ENCODE measurements at places on chromosomes 1 and 21. TPM values are rescaled to one million over a fixed set of nuclear protein-coding genes. Genes with fewer than 3 reads are reported as not detected.

Gene OR2G2
- total RNA-seq = not detected

Gene PIGC
- 45.0 TPM for total RNA-seq

Gene SSBP3
- 34.7 TPM for total RNA-seq

Gene RHEX
- 4.1 TPM for total RNA-seq

Gene CNST
- 21.2 TPM for total RNA-seq

Gene LCE2C
- not detected for total RNA-seq

Gene CRYZ
- total RNA-seq = 20.5 TPM

Gene OR2AK2
- total RNA-seq = not detected

Gene B3GALT2
- 11.1 TPM for total RNA-seq

Gene SPRR3
- total RNA-seq = 8.7 TPM

Data from umbilical cord (tissue), 2 donors.